Activated CD8-positive, alpha-beta T cell treated with anti-CD3 and anti-CD28 coated beads for 36 hours (primary cell): ENCODE measurements at places on chromosomes 2 and 18.
A peak's percentile ranks its signal among the peaks of the same experiment; 100 is the strongest.

- DNase-seq, result no peak
These were observed 56.5 kb downstream of the SLC4A5 start for GRCh38 chr2:74286725-74287124.

DNA sequence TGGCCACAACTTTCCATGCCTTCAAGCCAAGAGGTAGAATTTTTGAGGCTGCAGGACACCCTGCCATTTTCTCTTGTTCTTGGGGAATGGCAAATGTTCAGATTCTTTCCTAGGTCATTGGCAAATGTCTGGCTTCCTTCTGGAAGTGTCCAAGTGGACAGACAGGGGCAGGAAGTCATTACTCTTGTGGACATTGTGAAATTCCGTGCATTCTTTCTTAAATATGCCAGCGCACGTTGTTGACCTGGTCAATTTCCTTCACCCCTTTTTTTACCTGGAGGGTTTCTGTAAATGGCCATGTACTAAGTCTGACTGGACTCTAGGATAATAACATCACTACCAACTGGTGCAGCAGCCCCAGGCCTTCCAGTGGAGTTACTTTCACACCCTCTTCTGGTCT, 13.9 kb downstream of the ASB18 start:
- DNase-seq, result no peak

- DNase-seq, result no peak
These were observed 39.8 kb upstream of the AAK1 start for GRCh38 chr2:69683170-69683971.

GRCh38 chr2:198273660-198274059, 469.3 kb downstream of the PLCL1 start:
- DNase-seq, result no peak

DNA sequence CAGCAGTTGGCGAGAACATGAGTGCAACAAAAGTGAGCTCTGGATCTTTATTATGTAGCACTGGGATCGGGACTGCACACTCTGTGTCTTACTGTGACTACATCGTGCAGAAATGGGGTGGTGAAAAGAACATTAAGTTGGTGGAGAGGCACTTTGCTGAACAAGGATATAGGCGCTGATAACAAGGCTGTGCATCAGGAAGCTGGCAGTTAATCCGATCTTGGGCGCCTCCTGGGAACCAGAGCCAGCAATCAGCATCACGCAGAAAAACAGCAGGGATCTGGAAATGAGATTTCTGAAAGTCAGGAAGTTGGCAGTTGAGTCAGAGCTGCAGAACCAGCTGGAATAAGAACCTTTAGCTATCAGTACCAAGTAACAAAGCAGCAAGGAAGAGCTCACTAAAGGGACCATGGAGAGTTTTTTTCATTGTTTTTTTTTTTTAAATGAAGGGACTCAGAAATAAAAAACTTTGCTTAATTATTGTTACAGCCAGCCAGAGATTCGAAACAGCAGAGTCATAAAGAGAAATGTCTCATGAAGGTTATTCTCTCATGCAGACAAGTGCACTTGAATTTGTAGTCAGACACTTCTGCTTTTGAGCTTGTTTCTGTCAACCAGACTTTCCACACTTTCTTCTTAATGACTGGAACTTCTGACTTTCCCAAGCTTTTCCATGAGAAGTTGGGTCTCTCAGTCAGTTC, 22.8 kb upstream of the MYO3B start:
- DNase-seq, result no peak

DNA sequence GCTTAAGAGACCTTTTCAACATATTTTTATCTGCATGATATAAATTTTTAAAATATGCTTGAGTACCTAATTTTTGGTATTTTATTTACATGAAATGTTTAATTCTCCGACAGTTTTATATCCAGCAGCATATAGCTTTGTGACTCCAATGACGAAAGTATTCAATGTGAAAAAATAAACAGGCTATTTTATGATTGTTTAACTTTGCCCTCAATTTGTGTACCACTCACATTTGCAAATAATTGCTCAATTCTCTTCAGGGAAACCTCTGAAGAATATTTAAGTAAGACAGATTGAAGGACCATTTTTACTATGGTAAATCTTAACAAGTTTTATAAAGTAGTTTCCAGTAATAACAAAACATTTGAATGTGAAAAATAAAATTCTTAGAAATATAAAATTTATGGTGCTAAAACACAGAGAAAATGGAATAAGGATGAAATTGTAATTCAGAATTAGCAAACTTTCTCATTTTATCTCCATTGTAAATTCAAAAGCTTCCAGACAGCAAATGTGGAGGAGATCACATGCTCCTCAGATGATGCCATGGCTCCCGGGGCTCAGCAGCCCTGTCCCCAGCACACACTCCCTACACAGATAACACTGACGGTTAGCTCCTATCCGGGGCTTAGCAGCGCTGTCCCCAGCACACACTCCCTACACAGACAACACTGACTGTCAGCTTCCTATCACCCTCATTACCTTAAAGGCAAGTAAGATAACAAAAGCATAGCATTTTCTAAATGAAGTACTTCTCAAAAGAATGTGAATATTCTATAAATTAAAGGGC, 39.7 kb downstream of the SH3YL1 start:
- no peak for DNase-seq

- no peak for DNase-seq
These were observed 13.1 kb upstream of the TMBIM1 start for GRCh38 chr2:218305383-218305782.

DNA sequence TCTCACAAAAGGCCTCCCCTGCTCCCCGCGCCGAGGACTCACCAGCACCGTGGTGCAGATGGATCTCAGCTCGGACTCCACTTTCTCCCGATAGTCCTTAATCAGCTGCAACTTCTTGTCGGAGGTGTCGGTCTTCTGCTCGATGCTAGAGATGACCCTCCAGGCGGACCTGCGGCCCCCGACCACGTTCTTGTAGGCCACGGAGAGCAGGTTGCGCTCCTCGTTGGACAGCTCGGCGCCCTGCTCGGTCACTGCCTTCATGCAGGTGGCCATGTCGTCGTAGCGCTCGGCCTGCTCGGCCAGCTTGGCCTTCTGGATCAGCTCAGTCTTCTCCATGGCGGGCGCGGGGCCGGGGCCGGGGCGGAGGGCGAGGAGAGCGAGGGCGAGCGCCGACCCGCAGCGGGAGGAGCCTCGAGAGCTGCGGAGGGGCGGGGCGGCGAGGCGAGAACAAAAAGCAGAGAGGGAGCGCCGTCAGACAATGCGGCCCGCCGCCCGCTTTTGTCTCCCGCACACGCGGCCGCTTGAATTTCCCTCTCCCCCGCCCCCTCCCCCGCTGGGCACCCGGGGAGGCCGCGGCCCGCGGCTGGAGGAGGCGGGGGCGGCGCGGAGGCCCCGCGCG, 571 bp downstream of the YWHAQ start:
- DNase-seq, result peak; percentile 83

GRCh38 chr2:150581717-150582472, 94.4 kb upstream of the RND3 start:
- no peak for DNase-seq
